ENCODE measurements at places on chromosomes 7 and 10.

GRCh38 chr10:34476608-34477007 lies 338.5 kb downstream of the PARD3 start:
- H3K4me3 ChIP-seq, result no peak overlapping the region
- no peaks in the 10 kb centered on the region for H3K36me3 ChIP-seq
- no peak for DNase-seq

- DNase-seq, result no peak
- no peak overlapping the region for H3K4me3 ChIP-seq
- H3K27me3 ChIP-seq, result no peaks in the 10 kb centered on the region
- H3K4me1 ChIP-seq, result no peaks in the 10 kb centered on the region
- no peaks in the 10 kb centered on the region for H3K36me3 ChIP-seq
- H3K27ac ChIP-seq, result no peak overlapping the region
These were observed 658.1 kb upstream of the MGMT start for GRCh38 chr10:128808921-128809440.

- peaks cover 5% of the 10 kb centered on the region for H3K27me3 ChIP-seq
- no peak for DNase-seq
- H3K4me1 ChIP-seq, result no peaks in the 10 kb centered on the region
- no peak overlapping the region for H3K27ac ChIP-seq
- no peaks in the 10 kb centered on the region for H3K36me3 ChIP-seq
These were observed 19.5 kb upstream of the DLG5 start for GRCh38 chr10:77946084-77946483.

DNA sequence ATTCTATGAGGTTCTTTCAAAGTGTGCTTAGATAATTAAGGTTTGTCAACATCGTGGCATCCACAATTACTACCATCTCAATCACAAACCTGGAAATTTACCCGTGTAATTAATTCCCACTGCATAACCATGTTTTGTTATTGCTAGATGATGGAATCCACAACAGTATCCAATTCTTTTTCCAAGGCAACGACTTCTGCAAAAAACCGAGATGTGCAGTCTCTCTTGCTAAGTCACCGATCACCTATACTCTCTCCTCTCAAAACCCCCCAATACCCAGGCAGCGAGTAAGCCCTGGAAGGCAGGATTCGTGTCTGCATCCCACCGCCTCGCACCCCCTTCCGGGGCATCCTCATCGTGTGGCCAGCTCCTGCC lies 678 bp upstream of the EIF4H start:
- no peaks in the 10 kb centered on the region for H3K27me3 ChIP-seq
- peaks cover 4% of the 10 kb centered on the region for H3K36me3 ChIP-seq
- DNase-seq, result peak; percentile 10

- no peak overlapping the region for H3K4me3 ChIP-seq
- H3K27ac ChIP-seq, result no peak overlapping the region
- H3K36me3 ChIP-seq, result peaks cover 3% of the 10 kb centered on the region
- no peaks in the 10 kb centered on the region for H3K27me3 ChIP-seq
- H3K4me1 ChIP-seq, result no peaks in the 10 kb centered on the region
- no peak for DNase-seq
These were observed 22.4 kb upstream of the NPFFR1 start for GRCh38 chr10:70306181-70306705.

DNA sequence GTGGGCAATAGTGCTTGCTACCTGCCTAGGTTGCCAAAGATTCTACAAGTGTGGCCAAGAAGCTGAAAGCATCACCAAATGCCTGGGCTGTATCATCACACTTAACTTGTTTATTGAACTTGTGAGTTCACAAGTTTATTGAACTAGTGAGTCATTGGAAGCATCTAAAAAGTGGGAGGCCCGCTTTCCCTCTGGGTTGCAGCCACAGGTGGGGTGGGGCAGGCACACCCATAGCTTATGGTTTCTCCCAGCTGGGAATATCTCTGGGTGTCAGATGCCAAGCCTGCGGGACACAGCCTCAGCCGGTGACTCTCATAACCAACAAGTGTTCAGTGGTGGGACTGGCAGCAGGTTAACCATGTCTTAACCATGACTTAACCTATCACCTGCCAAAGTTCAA lies 145.9 kb upstream of the FAM13C start:
- no peaks in the 10 kb centered on the region for H3K36me3 ChIP-seq
- H3K27ac ChIP-seq, result no peak overlapping the region
- no peaks in the 10 kb centered on the region for H3K27me3 ChIP-seq
- DNase-seq, result no peak
- H3K4me3 ChIP-seq, result no peak overlapping the region

- no peak overlapping the region for H3K27ac ChIP-seq
- H3K4me1 ChIP-seq, result no peaks in the 10 kb centered on the region
- DNase-seq, result no peak
- no peaks in the 10 kb centered on the region for H3K36me3 ChIP-seq
These were observed 316.4 kb upstream of the COBL start for GRCh38 chr7:51633006-51633405.

DNA sequence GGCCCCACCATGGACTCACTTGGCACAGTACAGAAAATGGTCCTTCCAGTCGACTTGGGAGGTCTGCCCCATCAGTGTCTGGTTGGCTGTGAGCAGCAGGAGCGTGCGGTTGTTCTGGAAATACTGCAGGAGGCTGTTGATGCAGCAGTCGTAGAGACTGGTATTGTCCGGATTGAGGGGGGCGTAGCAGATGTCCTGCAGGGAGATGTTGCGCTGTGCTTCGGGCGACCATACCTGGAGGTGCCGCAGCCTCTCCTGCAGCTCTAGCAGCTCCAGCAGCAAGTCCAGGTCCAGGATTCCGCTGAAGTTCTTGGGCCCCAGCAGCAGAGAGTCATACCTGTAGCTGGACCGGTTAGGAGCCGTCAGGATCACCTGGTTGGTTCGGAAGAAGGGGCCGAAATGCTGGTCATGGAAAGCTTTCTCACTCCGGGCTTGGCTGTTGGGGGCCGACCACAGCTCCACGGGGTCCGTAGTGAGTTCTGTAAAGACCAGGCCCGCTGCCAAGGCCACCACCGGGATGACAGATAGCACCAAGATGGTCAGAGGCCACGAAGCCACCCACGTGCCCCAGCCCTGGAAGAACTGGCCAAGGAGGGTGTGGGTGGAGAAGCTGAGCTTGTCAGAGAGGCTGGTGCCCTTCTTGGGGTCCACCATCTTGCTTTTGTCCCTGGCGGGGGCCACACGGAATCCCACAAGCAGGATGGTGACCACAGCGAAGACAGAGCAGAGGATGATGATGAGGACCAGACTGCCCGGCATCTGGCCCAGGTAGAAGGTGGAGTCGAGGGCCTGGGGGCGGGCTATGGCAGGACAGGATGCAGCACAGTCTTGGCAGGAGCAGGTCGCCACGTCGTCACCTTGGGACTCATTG lies 2.1 kb downstream of the NPC1L1 start:
- no peak overlapping the region for H3K4me3 ChIP-seq
- no peaks in the 10 kb centered on the region for H3K4me1 ChIP-seq
- no peaks in the 10 kb centered on the region for H3K27me3 ChIP-seq
- no peaks in the 10 kb centered on the region for H3K36me3 ChIP-seq
- DNase-seq, result no peak

DNA sequence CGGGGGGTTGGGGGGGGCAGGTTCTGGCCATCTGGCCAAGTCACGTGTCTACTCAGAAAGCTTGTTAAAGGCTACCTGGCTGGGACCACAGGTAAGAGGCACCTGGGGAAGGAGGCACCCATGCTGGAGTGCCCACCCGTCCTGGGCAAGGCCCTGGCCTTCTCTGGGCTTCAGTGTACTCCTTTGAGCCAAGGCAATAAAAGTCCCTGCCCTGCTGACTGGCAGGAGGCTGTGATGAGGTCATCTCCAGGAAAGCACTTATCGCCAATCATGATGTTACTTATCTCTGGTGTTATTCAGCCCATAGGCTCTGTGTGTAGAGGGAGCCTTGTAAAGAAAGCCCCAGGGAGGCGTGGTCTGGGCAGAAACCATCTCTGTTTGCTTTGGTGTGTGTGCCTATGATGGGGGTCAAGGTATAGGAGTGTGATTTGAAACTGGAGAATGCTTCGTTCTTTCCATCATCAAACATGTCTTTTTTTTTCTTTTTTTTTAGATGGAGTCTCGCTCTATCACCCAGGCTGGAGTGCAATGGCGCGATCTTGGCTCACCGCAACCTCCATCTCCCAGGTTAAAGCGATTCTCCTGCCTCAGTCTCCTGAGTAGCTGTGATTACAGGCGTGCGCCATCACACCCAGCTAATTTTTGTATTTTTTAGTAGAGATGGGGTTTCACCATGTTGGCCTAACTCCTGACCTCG lies 2.5 kb upstream of the CLDN4 start:
- DNase-seq, result no peak
- peaks cover 35% of the 10 kb centered on the region for H3K27me3 ChIP-seq
- no peaks in the 10 kb centered on the region for H3K36me3 ChIP-seq
- no peak overlapping the region for H3K4me3 ChIP-seq

GRCh38 chr10:61314273-61314672 lies 138.9 kb downstream of the TMEM26 start:
- H3K36me3 ChIP-seq, result no peaks in the 10 kb centered on the region
- no peaks in the 10 kb centered on the region for H3K27me3 ChIP-seq
- H3K4me1 ChIP-seq, result no peaks in the 10 kb centered on the region
- no peak for DNase-seq
- no peak overlapping the region for H3K27ac ChIP-seq
- no peak overlapping the region for H3K4me3 ChIP-seq

- no peak overlapping the region for H3K4me3 ChIP-seq
- no peak overlapping the region for H3K27ac ChIP-seq
- no peak for DNase-seq
- peaks cover 13% of the 10 kb centered on the region for H3K4me1 ChIP-seq
- H3K36me3 ChIP-seq, result peaks cover 49% of the 10 kb centered on the region
- H3K27me3 ChIP-seq, result no peaks in the 10 kb centered on the region
These were observed 4.0 kb downstream of the PDAP1 start for GRCh38 chr7:99404235-99404976.
